Nephron progenitor cell (in vitro differentiated cells): ENCODE measurements at places on chromosomes 1 and 21.

DNA sequence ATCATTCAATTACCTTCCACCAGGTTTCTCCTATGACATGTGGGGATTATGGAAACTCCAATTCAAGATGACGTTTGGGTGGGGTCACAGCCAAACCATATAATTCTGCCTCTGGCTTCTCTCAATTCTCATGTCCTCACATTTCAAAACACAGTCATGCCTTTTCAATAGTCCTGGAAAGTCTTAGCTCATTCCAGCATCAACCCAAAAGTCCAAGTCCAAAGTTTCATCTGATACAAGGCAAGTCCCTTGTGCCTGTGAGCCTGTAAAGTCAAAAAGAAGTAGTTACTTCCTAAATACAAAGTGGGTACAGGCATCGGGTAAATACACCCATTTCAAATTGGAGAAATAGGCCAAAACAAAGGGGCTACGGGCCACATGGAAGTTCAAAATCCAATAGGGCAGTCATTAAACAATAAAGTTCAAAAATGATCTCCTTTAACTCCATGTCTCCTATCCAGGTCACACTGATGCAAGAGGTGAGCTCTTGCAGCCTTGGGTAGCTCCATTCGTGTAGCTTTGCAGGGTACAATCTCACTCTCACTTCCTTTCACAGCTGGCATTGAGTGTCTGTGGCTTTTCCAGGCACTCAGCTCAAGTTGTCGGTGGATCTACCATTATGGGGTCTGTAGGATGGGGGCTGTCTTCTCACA is 112.9 kb downstream of the FCRL5 start:
- no peak for DNase-seq

GRCh38 chr1:47031585-47031984 is 8.1 kb downstream of the CYP4X1 start:
- no peak for DNase-seq

GRCh38 chr1:166908942-166909341 is 32.9 kb upstream of the TADA1 start:
- DNase-seq, result no peak

- DNase-seq, result no peak
These were observed 188.7 kb downstream of the COL11A1 start for GRCh38 chr1:102919659-102920058.

DNA sequence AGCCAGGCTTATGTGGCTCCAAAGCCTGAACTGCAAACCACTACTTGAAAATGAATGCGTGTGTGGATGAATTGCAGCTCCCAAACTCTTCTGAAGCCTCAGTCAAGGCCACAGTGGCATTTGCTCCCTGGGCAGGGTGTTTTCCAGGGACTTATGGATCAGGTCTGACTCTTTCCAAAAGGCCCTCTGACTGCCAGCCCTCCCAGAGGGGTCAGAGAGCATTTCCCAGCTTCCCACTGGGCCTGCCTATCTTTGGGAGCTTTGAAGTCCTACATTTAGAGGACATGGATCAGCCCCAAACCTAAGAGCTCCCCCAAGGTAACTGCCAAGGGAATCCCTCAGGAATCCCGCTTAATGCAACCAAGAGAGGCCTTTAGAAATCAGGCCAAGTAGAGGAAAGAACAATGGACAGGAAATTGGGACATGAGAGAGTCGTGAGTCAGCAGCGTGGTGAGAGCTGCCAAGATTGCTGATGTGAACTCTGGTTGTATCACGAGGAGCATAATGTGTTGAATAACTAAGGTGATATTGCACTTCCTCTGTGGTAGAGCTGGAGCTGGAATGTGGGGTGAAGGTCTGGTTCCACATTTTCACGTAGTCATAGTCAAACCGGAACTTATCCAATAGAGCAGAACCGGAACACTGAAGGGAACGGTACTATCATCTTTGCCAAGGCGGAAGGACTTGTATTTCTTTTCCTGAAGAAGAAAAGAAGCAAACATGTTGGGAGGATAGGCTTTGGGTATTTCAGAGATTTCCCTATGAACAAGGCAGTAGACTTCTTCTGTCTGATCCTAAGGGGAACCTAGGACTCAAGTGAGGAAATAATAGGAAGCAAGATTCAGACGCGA is 99.4 kb upstream of the JUN start:
- no peak for DNase-seq

- DNase-seq, result no peak
These were observed 156.9 kb upstream of the IGSF21 start for GRCh38 chr1:17950728-17951127.

DNA sequence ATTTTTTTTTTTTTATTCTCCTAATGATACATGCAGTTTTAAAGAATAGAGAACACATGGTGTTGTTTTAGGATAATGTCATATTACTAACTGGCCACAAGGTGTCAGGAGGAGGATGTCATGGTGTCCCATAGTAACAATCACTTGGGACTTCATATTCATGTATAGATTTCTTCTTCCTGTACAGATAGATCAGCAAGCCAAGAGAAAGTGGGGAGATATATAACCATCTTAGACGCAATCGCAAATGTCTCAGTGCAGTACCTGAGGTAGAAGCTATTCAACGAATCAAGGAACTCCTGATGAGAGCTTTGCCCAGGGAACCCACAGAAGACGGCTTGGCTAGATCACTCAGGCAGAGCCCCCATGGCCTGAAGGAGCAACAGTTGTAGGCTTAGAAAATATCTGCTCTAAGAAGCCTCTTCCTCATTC is 12.3 kb downstream of the OR2T11 start:
- no peak for DNase-seq

DNA sequence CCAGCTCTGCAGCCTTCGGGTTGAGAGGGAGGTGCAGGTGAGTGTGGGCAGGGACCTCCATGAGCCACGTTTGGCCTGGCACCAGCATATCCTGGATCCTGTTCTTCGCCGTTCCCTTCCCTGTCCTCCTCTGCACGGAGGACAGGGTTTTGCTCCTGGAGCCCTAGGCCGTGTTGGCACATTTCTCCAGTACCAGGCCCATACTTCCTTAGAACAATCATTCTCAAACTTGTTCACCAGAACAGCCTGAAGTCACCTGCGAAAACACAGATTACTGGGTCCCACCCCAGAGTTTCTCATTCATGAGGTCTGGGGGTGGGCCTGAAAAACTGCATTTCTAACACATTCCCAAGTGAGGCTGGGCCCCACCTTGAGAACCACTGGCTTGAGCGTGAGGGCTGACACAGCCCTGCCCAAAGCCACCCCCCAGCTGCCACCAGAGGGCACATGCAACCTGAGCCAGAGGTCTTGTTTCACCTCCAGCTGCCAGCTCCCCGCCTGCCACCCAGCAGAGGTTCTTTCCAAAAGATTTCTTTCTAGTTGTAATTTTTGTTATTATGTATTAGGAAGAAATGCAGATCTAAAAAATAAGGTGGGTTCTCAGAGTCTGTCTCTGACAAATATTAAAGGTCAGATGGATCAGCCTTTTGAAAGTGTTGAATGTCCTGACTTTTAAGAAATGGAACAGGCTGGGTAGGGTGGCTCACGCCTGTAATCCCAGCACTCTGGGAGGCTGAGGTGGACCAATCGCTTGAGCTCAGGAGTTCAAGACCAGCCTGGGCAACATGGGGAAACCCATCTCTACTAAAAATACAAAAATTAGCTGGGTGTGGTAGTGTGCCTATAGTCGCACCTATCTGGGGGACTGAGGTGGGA is 39.6 kb upstream of the LDLRAP1 start:
- DNase-seq, result peak; percentile 50

GRCh38 chr1:164272156-164272555 is 286.8 kb upstream of the PBX1 start:
- DNase-seq, result no peak

DNA sequence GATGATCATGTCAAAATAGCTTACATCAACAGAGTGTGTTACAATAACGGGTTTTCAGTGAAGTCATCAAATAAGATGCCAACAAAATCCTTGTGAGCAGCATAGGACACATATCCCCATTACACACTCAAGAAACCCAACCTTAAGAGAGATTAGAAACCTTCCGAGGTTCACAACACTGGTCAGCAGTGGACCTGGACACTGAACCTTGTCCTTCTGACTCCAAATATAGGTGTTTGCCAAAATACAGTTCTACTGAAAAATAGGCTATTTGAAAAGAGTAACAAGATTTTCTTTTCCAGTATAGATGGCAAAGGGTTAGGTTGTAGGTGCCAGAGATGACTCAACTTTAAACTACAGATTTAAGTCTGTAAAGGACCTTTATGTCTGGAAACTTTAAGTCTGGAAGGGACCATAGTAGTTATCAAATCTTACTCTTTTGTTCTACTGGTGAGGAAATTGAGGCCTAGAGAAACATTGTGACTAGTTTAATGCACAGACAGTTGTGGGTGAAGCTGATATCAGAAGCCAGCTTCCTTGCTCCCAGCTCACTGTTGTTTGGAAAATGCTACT is 811 bp upstream of the REG4 start:
- no peak for DNase-seq

DNA sequence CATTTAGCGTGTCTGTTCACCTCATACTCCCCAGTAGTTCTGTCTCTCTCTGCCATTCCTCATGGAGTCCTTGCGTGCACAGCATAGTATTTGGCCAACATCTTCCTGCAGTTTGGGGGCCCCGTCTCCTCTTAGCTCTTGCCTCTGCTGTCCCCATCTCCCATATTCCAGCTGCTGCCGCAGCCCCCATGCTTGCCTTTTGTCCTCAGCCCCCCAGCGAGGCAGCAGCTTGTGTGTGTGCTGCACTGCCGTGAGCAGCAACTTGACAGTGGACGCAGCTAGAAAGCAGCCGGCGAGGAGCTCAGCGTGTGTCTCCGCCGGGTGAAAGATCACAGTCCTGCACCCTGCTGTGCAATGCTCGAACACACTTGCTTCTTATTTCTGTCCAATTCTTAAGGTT is 164.2 kb upstream of the COL6A1 start:
- no peak for DNase-seq

DNA sequence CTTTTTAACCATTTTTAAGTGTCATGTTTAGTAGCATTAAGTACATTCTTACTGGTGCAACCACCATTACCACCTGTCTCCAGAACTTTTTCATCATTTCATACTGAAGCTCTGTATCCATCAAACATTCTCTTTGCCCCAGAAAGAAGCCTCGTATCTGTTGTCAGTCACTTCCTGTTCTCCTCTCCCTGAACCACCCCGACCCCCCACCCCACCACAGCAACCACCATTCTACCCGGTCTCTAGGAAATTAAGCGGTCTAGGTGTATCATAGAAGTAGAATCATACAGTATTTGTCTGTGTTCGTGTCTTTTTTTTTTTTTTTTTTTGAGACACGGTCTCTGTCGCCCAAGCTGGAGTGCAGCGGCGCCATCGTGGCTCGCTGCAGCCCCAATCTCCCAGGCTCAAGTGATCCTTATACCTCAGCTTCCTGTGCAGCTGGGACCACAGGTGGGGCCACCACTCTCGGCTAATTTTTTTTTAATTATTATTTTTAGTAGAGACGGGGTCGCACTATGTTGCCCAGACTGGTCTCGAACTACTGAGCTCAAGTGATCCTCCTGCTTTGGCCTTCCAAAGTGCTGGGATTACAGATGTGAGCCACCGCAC is 23.7 kb upstream of the EPHA8 start:
- DNase-seq, result no peak

- no peak for DNase-seq
These were observed 68.4 kb downstream of the TNR start for GRCh38 chr1:175675017-175675416.

DNA sequence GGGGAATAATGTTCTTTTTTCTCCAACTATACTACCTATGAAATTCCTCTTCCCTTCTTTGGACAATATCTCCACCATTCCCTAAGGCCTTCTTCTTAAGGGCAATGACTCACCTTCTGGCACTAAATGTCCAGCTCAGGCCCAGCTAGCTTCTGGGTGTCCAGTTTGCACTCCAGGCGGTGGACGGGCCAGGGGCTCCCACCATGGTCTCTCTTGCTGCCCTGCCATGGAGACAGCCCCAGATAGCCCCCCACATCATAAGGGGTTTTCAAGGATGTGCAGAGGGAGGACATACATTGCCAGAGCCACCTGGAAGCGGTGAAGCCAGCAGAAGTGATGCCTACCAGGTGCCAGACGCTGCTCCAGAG is 43.8 kb downstream of the C1orf198 start:
- no peak for DNase-seq

DNA sequence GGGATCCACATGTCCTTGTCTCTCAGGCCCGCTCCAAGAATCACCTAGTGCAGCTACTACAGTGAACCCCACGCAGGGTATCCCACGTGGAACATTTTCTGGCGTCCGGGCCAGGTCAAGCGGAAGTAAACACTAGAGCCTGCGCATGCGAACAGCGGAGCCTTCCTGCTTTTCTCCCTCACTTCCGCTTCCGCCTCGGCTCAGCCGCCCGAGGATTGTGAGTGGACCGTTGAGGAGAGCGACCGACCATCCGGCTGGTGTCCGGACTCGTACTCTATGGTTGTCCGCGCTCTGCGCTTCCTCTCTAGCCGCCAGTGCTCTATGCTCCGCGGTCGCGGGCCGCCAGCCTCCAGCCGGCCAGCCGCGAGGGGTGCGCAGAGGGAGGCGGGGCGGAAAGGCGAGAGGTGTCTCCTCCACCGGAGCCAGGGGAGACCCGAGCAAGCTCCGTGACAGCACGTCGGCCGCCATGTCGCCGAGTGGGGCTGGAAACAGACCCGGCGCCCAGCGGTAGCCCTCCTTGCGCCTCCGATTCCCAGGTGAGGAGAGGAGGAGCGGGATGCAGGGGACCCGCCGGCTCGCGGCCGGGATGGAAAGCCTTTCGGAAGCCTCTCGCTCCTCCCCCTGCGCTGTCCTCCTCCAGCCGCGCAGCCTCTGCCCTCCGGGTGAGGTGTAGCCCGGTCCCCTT is at the start of the genes CNST and TFB2M:
TSS of gene CNST (plus strand) at position 329 of the 685 bp plus-strand sequence. CDS start 25,107 bp downstream, outside the sequence.
TSS of gene TFB2M (minus strand) at position 134 of the 685 bp plus-strand sequence. CDS start at position 11, 123 bp downstream.
- peak; percentile 97 for DNase-seq

DNA sequence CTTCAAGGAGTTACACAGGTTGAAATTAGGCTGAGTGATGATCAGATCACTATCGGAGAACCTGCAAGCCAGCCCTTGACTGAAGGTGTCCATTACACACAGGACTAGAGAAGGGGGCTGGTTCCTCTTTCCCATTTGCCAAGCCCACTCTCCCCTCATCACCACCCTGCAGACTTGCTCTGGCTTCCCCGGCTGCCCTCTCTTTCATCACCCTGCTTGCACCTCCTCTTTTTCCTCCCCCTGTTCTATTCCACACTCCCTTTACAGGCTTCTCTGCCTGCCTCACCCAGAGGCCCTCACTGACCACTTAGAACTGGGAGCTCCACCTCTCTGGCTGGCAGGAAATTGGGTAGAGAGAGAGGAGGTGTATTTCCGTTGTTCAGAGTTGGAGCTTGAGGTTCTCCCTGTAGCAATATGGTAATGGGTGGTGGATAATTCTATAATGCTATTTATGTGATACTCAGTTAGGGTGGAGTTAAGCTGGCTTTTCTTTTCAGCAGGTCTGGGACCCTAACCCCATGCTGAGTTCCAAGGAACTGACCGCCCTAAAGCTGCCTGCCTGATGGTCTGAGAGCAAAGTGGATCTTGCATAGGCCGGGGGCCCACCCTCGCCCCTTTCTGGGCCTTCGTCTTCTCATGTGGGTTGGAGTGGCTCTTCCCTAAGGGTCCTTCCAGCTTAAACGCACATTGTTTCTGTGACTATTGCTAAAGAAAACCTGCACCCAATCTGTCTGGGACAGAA is 111.8 kb upstream of the ADAR start:
- DNase-seq, result no peak

DNA sequence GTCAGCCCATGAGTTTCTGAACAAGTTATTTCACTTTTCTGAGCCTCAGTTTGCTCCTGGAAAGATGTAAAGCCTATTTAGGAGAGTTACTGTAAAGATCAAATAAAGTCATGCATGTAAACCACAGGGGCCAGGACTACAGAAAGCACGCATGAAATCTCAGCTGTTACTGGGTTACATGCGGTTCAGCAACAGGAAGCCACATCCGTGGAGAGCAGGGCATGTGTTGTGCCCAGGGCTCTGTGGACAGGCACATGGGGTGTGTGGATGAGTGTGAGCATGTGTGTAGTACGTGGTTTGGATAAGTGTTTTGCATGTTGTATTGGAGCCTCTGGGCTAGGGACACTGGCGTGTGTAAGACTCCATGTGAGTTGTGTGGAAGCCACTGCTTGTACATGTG is 2.2 kb upstream of the EPHA2 start:
- no peak for DNase-seq
